ENCODE measurements at places on chromosomes 7 and 10.

- DNase-seq = no peak
Observed at GRCh38 chr10:84243759-84244158, 1.1 kb upstream of the RGR start.

DNA sequence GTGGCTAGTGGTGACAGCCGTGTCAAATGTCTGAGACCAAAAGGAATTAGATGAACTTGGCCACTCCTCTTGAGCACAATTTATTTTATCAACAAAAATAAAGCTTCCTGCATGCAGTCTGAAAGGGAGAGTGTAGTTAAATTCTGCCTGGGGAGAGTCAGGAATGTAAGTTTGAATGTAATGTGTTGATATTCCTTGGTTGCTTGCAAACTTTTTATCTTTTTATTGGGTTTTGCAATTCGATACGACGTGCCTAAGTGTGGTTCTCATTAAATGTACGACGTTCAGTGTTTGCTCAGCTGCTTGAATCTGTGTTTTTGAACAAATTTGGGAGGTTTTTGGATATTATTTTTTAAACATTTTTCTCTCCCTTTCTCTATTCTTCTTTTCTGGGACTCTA is 839.9 kb downstream of the CCSER2 start:
- no peak for DNase-seq

DNA sequence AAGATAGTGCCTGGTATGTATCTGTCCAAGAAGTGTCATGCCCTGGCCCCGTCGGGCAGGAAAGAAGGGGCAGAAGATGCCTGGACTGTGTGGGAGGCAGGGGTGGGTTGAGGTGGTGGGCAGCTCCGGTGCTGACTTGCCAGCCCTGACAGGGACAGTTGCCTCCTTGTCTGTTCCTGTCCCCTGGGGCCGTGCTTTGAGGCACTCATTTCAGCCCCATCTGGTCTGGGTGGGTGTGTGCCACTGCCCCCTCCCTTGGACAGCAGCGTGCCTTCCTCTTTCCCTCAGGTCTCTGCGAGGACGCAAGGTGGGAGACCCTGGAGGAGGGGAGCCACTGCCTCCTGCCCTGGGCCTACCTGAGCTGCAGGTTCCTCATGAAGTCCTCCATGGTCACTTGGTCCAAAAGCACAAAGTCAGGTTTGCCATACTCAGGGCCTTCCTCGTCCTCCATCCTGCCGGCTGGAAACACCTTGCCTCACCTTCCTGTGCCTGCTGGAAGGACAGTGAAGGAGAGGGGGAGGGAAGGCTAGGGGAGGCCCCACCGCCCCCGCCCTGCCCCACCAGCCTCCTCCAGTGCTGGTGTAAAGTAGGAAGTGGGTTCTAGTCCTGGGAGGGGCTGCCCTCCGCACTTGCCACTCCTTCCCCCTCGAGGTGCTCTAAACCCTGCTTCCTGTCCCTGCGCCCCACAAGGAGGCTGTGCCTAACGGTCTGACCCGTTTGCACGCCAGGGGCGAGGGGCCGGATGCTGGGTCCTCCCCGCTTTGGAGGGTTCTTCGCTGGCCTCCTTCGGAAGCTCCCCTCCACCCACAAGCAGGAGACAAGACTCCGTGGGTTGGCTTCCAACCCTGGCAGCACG is at the start of gene MYO1G:
TSS of gene MYO1G (minus strand) at position 505 of the 856 bp plus-strand sequence. CDS start at position 451, 54 bp downstream.
- no peak for DNase-seq

GRCh38 chr7:124276005-124276622 is 243.2 kb upstream of the TMEM229A start:
- no peak for DNase-seq

DNA sequence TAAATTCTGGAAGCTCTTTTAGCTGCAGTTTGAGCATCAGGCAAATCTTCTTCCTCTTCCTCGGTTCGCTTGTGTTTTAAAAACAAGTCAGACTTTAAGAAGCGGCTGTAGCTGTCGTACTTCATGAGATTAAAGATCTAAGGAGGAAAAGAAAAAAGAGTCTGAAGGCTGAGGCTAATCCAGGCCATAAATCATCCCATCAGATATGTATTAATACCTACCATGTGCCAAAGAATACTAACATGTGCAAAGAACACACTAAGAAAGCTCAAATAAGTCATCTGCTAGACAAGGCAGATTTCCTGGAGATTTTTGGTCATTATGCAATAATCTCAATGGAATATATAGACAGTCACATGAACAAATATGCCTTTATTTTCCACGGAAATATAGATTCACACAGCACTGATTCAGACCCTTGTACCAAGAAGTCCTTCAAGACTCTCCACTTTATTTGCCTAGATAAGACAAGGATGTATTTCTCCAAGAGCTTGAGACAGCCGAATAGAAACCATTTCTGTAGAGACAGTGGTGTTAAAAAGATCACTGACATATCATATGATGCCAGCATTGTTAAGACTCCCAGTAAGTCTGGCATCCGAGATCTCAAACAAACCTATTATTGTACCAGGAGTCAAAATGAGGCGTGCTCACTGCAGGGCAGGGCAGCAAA is 42.3 kb downstream of the RGS10 start:
- DNase-seq = no peak

GRCh38 chr7:36606153-36606975 is 117.9 kb downstream of the AOAH start:
- no peak for DNase-seq

DNA sequence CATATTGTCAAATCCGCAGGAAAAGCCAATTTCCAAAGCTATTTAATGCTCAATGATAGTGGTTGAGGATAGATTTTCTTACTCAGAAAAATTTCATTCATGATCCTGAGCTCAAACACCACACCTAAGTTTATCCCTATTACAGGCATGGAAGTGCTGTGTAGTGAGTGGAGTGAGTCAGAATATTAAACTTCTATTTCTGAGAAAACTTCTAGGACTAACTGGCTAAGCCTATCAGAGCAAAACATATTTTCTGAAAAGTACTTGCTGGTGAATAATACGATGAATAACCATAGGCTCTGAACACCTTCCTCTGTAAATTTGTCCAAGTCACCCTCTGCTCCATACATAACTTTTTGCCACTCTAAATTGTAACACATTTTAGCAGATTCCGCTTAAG is 221.5 kb downstream of the SUGCT start:
- no peak for DNase-seq

DNA sequence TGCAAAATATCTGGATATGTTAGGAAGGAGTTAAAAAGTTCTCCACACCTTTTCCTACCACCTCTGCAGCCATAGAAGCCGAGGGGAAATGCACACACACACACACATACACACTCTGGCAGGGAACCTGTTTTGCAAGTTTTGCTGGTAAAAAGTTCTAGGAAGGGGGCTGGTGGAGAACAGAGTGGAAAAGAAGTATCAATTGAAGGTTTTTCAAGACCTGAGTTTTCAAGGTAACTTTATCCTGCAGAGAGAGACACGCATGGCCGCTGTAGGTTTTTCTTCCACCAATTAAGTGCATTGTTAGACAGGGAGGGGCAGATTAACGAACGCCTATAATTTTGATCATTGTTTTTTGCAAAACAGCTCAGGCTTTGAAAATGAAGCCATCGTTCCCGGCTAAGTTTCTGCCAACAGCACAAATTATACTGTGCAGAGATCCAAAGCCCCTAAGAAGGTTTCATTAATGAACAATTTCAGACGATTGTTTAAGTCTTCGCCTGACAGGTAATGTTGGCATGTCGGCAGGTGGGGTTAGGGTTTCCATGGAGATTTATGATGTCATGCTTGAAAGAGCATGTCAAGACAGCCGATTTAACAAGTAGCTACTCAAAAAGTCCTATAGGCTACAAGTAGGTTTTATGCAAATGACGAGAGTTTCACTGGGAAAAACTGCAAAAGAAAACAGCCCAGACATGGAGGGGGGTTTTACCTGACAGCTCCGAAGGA is 29.7 kb downstream of the KIAA1217 start:
- DNase-seq = peak; percentile 56

DNA sequence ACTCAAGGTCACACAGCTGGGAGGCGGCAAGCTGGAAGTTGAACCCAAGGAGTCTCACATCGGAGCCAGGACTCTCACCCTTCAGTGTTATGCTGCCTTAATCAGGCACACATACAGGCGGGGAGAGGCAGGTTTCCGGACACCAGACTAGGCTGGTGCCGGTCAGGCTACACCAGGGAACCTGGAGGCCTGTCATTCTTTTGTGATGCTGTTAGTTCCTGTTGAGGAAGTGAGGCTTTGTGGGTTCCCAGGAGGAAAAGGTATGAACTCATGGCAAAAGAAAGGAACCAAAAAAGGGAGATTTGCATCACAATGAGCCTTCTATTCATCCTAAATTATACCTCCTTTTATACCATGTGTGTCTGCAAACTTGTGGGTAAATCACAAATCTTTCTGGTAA is 103.8 kb downstream of the TCF7L2 start:
- no peak for DNase-seq

- DNase-seq = no peak
Observed at GRCh38 chr7:24880886-24881285, 99.1 kb downstream of the OSBPL3 start.

DNA sequence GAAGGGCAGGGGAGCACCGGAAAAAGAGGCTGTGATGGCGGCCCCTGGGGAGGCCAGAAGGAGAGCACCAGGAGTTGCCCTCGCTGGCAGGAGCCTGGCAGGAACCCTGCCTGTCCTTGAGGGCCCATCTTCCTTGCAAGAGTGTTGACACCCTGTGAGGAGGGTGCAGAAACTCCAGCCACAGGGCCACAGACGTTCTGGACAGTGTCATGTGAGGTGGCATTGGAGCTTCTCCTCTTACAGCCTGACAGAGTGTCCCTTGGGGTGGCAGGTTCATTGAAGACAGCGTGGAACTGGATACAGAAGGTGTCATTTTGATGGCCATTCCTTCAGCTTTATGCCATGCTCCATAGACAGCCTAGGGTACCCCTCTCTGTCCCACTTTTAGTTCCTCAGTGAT is 54.2 kb downstream of the RBM20 start:
- DNase-seq = no peak

- DNase-seq = no peak
Observed at GRCh38 chr7:55260676-55261385, 104.3 kb upstream of the LANCL2 start.

DNA sequence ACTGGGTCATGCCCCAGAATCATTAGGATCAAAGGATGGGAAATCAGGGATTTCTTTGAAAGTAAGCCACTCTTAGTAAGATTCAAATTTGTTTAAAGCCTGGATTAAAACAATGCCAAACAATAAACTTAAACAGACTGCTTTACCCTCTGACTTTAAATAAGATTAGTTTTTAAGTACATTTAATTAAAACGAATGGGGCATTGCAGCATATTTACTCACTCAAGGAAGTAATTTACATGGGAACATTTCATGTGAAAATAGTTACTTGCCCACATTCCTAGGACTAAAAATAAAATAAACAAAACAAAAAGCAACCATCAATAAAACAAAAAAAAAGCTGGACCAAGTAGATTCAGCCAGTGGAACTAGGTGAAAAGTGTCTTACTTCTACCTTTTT is 7.8 kb downstream of the ABLIM1 start:
- peak; percentile 35 for DNase-seq

GRCh38 chr10:121526801-121527221 is 71.4 kb downstream of the FGFR2 start:
- no peak for DNase-seq

DNA sequence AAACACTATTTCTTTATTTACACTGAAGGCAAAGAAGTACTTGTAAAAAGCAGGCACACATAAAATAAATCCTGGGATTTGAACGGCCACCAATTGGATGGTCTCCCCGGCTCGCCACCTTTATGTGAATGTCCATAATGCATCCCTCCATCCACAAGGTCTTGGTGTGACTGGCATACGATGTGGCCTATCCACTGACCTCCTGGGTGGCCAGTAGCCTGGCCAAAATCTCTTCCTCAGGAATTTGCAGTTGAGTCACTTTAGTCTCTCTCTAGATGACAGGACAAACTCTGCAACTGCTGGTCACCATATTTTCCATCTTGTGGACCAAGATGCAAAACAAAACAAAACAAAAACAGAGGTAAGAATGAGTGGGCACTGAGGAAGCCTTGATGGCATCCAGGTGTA is 39.1 kb downstream of the CDK1 start:
- DNase-seq = no peak

DNA sequence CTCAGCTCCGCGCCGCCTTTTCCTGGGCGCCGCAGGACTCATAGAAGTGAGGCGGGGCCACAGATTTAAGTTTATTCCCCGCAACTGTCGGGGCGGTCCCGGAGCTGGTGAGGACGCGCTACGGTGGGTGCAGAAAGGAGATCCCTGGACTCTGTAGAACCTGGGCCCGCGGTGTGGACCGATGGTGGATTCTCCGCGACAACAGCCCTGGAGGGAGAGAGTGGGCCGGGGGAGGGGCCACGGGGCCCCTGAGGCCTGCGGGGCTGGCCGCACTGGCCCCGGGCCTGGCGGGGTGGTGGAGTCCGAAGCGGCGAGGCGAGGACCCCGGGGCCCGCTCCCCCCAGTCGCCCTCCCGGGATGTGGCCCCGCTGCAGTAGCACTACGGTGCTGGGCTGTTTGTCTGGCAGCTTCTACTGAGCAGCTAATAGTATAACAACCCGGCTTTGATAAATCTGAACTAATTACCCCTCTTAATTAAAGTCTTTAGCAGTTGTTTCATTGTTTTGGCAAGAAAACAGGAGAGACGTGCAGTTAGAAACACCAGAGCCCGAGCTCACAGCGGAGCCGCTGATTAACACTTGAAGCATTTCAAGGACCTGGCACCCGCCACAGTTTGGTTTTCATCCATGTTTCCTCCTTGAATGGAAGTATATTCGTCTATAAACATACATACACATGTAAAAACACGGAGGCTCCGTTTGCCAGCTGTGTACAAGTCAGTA is 4.2 kb downstream of the FEZF1 start:
- peak; percentile 26 for DNase-seq

- no peak for DNase-seq
Observed at GRCh38 chr7:35691827-35692307, 3.1 kb downstream of the HERPUD2 start.

DNA sequence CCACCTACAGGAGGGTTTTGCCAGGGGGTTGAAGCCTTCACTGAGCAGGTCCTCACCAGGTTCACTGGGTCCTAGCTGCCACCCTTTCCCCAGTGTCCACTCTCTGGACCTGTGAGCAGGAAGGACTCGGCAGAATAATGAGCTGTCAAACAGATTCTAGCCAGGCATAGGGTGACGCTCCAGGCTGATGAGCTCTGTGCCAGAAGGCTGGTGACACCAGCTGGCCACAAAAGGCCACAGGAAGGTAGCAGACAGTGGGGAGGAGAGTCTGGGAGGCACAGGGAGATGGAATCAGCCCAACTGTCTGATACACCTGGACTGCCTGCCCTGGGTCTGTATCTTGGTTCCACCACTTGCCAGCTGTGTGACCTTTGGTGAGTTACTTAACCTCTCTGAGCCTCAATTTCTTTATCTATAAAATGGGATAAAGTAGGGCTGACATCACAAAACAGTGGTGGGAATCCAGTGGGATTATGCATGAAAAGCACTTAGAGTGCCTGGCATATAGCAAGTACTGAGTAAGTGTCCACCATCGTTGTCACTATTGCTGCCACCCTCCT is 26.7 kb upstream of the NDST2 start:
- no peak for DNase-seq

GRCh38 chr7:117269886-117270285 is 53.0 kb downstream of the WNT2 start:
- no peak for DNase-seq

DNA sequence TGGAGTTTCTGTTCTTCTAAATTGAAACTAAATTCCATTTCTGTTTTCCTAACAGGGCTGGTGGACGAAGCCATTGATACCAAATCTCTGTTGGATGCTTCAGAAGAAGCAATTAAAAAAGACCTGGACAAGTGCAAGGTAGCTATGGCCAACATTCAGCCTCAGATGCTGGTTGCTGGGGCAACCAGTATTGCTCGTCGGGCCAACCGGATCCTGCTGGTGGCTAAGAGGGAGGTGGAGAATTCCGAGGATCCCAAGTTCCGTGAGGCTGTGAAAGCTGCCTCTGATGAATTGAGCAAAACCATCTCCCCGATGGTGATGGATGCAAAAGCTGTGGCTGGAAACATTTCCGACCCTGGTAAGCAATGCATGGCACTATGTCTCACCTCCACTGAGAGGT is 45.6 kb downstream of the AP3M1 start:
- DNase-seq = no peak
